ENCODE measurements at places on chromosomes 1 and 21.
A peak's percentile ranks its signal among the peaks of the same experiment; 100 is the strongest.

GRCh38 chr1:205067031-205067430 is 17.2 kb downstream of the TMEM81 start:
- H3K36me3 ChIP-seq, result no peaks in the 10 kb centered on the region
- no peaks in the 10 kb centered on the region for H3K4me1 ChIP-seq
- no peak overlapping the region for H3K27ac ChIP-seq

- H3K27me3 ChIP-seq, result peaks cover 11% of the 10 kb centered on the region
- H3K36me3 ChIP-seq, result no peaks in the 10 kb centered on the region
- no peak overlapping the region for H3K27ac ChIP-seq
- no peak for DNase-seq
Measured at GRCh38 chr1:2110738-2111673, 60.8 kb downstream of the PRKCZ start.

GRCh38 chr1:107993920-107994319 is 28.9 kb upstream of the VAV3 start:
- no peaks in the 10 kb centered on the region for H3K4me1 ChIP-seq
- no peaks in the 10 kb centered on the region for H3K27me3 ChIP-seq
- no peaks in the 10 kb centered on the region for H3K36me3 ChIP-seq
- H3K4me3 ChIP-seq, result no peak overlapping the region
- no peak overlapping the region for H3K27ac ChIP-seq
- DNase-seq, result no peak

DNA sequence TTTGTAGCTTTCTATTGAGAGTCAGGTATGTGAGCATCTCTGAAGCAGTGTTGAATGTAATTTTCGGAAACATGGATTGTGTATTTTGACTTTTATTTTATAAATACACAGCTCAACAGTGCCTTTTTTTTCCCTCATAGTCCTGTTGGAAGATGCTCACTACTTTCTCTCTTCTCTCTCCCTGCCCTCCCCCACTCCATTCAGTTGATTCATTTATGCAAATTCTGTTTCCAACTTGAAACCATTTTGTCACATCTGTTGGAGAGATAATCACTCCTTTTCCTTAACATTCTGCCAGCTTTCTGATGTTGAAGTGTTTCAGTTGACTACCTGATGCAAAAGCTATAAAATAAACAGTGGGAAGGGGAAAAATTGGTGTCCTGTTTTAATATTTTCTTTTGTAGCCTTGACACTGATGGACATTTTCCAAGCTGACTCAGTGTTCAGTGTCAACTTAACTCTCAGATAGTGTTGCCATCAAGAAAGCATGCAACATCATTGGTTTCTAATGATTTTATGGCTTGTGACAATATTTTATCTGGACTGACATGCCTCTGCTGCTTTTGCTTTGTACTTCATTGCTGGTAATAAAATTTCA is 194.5 kb downstream of the HS2ST1 start:
- H3K27me3 ChIP-seq, result no peaks in the 10 kb centered on the region
- DNase-seq, result no peak
- H3K27ac ChIP-seq, result no peak overlapping the region

DNA sequence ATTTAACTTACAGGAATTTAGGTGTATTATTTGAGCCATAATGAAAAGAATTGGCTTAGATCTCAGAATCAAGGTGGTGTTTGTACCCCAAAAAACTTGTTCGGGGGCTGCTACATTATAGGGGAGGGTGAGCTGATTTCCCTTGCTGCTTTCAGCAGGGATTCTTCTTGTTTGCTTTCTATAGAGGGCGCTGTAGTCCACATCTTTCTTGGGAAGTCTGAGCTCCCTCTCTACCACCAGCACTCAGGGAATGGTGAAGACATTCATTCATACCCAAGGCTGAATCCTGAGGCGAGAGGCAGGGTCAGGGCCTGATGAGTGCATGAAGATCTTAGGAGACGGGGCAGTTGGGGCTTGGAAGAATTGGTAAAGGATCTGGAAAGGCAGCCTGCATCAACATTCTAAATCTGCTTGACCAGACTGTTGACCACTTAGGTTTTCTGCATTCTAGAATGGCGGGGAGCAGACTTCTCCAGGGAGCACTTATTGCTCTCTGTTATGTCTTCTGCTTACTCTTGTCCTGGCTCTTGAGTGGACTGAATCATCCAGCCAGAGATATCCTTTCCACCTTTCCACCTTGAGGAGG is 18.9 kb downstream of the SPATA46 start:
- no peak overlapping the region for H3K27ac ChIP-seq
- H3K4me1 ChIP-seq, result no peaks in the 10 kb centered on the region
- no peak overlapping the region for H3K4me3 ChIP-seq
- no peaks in the 10 kb centered on the region for H3K36me3 ChIP-seq
- no peak for DNase-seq

DNA sequence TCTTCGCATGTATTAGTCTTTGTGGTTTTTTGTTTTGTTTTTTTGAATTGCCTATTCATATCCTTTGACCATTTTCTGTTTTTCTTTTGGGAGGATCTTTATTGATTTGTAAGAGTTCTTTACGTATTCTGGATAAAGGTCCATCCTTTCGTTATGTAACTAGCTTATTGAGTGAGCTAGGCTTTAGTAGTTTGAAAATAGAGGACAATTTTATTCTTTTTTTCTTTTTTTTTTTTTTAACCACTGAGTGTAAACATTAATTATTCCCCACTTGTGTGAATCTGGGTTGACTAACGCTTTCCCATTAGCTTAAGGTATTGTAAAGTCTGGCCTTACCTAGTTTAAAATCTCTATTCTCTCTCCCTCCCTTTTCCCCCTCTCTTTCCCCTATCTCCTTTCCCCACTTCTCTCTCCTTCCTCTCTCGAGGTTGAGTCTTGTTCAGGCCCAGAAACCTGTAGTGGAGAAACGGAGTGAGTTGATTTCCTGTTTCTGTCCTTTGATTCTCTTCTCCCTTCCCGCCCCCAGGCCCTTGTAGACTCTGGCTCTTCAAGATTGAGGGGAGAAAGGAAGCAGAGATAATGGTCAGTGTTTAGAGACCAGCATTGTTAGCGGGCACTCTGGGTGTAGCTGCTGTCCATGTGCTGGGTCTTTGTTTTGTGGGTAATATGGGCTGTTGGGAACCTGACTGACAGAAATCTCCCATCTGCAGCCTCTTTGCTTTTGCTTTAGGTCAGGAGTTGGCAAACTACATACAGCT is 1.5 kb downstream of the MORC3 start:
- H3K27ac ChIP-seq, result peak overlapping the region; percentile 78
- peak; percentile 43 for DNase-seq
- peaks cover 3% of the 10 kb centered on the region for H3K36me3 ChIP-seq
- H3K4me1 ChIP-seq, result peaks cover 27% of the 10 kb centered on the region

DNA sequence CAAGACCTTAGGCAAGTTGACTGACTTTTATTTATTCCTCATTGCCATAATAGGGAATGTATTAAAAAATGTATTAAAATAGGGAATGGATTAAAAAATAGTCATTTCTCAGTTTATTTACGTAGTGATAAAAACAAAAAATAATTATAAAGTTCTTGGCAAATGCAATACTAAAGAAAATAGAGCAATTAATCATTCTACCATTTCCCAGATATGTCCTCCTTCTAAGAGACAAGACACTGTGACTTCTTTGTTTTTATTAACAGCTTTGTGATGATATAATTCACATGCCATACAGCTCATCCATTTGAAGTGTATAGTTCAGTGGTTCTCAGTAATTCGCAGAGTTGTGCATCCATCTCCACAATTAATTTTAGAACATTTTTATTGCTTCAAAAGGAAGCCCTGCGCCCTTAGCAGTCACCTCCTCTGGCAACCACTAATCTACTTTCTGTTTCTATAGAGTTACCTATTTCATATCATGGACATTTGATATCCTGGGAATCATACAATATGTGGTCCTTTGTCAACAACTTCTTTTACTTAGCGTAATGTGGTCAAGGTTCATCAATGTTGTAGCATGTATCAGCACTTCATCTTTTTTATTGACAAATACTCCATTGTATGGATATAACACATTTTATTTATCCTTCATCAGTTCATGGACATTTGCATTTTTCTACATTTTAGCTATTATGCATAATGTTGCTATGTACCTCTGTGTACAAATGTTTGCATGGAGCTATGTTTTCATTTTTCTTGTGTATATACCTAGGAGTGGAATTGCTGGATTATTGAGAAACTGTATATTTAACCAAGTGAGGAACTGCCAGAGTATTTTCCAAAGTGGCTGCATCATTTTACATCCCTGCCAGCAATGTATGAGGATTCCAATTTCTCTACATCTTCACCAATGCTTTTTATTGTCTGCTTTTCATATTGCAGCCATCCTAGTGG is 5.6 kb downstream of the TBX19 start:
- no peaks in the 10 kb centered on the region for H3K36me3 ChIP-seq
- H3K27me3 ChIP-seq, result no peaks in the 10 kb centered on the region
- no peaks in the 10 kb centered on the region for H3K4me1 ChIP-seq
- H3K27ac ChIP-seq, result no peak overlapping the region
- DNase-seq, result no peak
- no peak overlapping the region for H3K4me3 ChIP-seq

DNA sequence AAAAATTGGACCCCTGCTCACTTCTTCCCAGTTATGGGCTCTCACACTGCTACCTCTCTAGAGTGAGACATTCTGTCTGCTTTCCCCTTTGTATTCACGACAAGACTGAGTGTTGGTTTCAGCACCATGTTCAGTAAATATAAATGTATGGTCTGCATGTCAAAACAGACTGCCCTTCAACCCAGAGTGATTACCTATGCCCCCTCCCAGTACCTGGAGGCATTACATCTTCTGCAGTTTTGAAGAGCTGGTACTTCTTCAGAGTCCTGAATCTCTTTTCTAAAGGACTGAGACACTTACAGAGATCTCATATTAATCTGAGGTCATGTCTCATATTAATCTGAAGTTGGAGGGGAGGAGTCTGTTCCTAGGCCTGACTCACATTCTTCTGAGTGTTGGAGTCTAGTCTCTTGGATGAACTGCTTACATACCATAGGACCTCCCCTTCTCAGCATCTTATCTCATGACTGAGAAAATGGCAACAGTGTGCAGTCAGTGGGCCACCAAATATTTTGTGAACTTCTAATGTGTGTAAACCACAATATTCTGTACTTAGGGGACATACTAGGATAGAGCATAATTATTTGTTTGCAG is 80.3 kb downstream of the RGL1 start:
- no peak for DNase-seq
- peaks cover 23% of the 10 kb centered on the region for H3K4me1 ChIP-seq
- no peak overlapping the region for H3K27ac ChIP-seq
- H3K27me3 ChIP-seq, result peaks cover 11% of the 10 kb centered on the region
- no peak overlapping the region for H3K4me3 ChIP-seq

GRCh38 chr1:235710687-235711086 is 61.1 kb upstream of the GNG4 start:
- H3K27me3 ChIP-seq, result no peaks in the 10 kb centered on the region
- no peaks in the 10 kb centered on the region for H3K4me1 ChIP-seq
- H3K36me3 ChIP-seq, result no peaks in the 10 kb centered on the region
- no peak for DNase-seq

- H3K36me3 ChIP-seq, result no peaks in the 10 kb centered on the region
- no peak overlapping the region for H3K27ac ChIP-seq
- H3K4me1 ChIP-seq, result no peaks in the 10 kb centered on the region
- no peak for DNase-seq
Measured at GRCh38 chr1:8284127-8284526, 33.8 kb upstream of the SLC45A1 start.

DNA sequence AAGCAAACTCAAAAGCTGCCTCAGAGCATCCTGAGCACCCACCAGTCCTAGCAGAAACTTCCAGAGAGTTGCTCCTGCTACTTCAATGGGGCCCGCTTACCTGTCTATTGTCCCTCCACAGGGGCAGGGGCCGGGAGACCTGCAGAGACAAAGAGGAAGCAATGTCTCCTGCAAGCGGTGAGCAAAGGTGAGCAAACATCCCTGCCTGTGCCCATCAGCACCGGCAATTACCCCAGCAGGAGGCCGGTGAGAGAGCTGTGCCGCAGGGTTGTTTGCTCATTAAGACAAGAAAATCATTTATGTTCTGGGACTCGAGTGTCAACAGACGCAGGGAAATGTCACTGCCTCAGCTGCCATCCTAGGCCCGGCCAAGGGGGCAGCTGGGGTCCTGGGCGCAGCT is 53.8 kb upstream of the TARDBP start:
- no peak for DNase-seq
- H3K27me3 ChIP-seq, result peaks cover under 1% of the 10 kb centered on the region
- H3K4me1 ChIP-seq, result no peaks in the 10 kb centered on the region
- H3K4me3 ChIP-seq, result no peak overlapping the region
- H3K36me3 ChIP-seq, result no peaks in the 10 kb centered on the region
- no peak overlapping the region for H3K27ac ChIP-seq

- 0 out of 2 replicates have a peak, but pooled peaks cover 8% of the 10 kb centered on the region for H3K4me1 ChIP-seq
- H3K27me3 ChIP-seq, result no peaks in the 10 kb centered on the region
- DNase-seq, result peak; percentile 65
Measured at GRCh38 chr21:43854773-43855633, 10.0 kb upstream of the AGPAT3 start.

GRCh38 chr1:211833174-211833820 is 2.7 kb upstream of the LPGAT1 start:
- H3K27ac ChIP-seq, result no peak overlapping the region
- H3K36me3 ChIP-seq, result no peaks in the 10 kb centered on the region
- peaks cover 38% of the 10 kb centered on the region for H3K4me1 ChIP-seq
- H3K27me3 ChIP-seq, result no peaks in the 10 kb centered on the region
- no peak overlapping the region for H3K4me3 ChIP-seq

DNA sequence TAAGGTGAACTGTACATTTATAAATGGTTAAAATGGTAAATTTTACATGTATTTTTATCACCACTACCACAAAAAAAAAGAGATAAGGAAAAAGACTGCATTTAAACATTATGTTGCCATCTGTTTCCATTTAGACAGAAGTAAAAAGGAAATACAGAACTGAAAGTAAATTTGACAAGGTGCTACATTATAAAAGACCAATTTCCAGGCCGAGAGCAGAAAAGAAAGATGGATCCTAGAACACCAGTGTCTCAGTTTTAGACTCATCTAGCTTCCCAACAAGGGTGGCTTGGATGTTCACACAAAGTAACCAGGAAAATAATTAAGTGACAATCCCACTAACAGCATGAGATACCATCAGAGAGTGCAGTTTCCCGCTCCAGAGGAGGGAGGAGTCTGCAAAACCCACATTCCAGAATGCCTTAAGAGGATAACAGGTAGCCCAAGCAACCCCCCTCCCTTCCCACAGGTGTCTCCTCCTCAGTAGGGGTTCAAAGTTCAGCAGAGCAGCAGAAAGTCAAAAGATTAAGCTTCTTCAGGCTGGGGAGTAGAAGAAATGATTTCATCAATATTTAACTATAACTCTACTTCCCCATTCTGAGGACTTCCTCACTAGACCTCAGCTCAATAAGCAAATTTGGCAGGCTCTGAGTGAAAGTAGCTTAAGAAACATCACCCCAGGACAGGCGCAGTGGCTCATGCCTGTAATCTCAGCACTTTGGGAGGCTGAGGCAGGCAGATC is 11.8 kb downstream of the TPM3 start:
- H3K4me1 ChIP-seq, result peaks cover 60% of the 10 kb centered on the region
- no peaks in the 10 kb centered on the region for H3K27me3 ChIP-seq

DNA sequence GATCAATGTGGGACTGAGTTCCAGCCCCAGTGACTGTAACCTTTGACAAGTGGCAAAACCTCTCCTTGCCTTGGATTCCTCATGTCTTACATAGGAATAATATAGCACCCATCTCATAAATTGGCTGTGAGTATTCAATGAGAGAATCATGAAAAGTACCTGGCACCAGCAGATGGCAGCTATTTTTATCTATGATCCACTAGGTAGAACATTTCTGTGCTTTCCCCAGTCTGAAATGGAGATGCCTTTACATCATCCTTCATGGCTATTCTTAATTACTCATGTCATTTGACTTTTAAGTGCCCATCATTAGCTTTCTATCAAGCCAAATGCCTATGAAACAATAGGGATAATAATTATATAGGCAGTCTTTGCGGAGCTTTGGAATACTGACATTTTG is 130.1 kb downstream of the TGFB2 start:
- H3K4me1 ChIP-seq, result no peaks in the 10 kb centered on the region
- H3K36me3 ChIP-seq, result no peaks in the 10 kb centered on the region
- DNase-seq, result no peak
- H3K4me3 ChIP-seq, result no peak overlapping the region
